CD4-positive, alpha-beta memory T cell (primary cell): ENCODE measurements at places on chromosomes 7 and 10. TPM values are rescaled to one million over a fixed set of nuclear protein-coding genes. Genes with fewer than 3 reads are reported as not detected.

The GPR158 gene
- total RNA-seq, result not detected

The KCND2 gene
- total RNA-seq, result not detected

The TMEM139 gene
- total RNA-seq, result 0.61 TPM

The CALN1 gene
- not detected for total RNA-seq

The DKK1 gene
- not detected for total RNA-seq

The DDX50 gene
- total RNA-seq, result 41.1 TPM

The SNX10 gene
- 8.7 TPM for total RNA-seq

The TMEM176A gene
- 2.6 TPM for total RNA-seq

The AKR1C4 gene
- not detected for total RNA-seq

The HDAC9 gene
- 0.39 TPM for total RNA-seq

The PSD gene
- 4.9 TPM for total RNA-seq

The SLC13A1 gene
- not detected for total RNA-seq

The LRRC4 gene
- not detected for total RNA-seq

The CYP26A1 gene
- total RNA-seq, result not detected
